ENCODE measurements at places on chromosomes 12 and 14.

DNA sequence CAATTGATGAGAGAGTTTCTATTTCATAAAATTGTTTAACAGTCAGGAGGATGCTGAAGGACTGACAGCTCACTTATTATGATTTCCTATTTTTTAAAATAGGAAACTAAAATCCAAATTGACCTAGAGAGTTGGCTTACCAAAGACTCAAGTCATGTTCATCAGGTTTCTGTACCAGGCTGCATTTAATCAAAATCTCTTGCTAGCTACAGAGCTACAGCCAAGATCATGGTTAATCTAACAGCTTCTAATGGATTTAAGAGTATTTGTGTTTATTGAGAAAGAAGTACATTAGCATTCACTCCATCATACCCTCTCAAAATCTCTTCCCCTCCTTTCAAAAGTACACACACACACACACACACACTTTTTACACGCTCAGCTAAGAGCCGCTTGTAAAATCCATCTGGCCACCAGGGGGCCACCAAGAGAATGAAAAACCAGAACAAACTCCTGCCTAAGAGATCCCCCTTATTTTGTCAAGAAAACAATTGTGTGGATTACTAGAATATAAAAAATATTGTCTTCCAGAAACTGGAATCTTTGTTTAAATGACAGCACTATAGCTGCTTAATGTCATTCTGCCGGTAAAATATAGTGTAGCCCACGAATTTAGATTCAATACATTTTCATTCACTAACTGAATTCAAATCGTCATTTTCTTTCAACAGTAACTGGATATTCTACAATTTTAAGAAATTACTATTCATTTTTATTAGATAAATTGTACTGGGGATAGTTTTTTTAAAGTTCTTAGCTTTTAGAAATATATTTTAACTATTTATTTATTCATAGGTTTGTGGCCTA, 334.0 kb downstream of the BTG1 start:
- DNase-seq: peak; percentile 46

GRCh38 chr12:88083634-88084033, 54.4 kb upstream of the C12orf50 start:
- no peak for DNase-seq

GRCh38 chr14:21066882-21067502, 3.1 kb upstream of the ARHGEF40 start:
- no peak for DNase-seq

GRCh38 chr12:125353871-125354270, 288.6 kb downstream of the AACS start:
- no peak for DNase-seq

DNA sequence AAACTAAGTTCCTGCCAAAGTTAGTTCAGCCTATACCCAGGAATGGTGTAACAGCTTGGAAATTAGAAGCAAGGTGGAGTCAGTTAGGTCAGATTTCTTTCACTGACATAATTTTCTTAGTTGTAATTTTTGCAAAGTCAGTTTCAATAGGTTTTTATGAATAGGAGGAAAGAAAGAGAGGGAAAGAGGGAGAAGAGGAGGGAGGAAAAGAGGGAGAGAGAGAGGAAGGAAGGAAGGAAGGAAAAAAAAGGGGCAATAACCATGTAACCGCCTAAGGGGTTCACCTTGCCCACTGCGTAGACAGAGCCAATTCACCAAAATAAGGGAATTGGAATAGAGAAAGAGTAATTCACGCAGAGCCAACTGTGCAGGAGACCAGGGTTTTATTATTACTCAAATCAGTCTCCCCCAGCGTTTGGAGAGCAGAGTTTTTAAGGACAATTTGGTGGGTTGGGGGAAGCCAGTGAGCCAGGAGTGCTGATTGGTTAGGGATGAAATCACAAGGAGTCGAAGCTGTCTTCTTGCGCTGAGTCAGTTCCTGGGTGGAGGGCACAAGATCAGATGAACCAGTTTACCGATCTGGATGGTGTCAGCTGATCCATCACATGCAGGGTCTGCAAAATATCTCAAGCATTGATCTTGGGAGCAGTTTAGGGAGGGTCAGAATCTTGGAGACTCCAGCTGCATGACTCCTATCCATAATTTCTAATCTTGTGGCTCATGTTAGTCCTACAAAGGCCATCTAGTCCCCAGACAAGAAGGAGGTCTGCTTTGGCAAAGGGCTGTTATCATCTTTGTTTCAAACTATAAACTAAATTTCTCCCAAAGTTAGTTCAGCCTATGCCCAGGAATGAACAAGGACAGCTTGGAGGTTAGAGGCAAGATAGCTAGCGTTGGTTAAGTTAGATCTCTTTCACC, 126.0 kb upstream of the AMIGO2 start:
- no peak for DNase-seq

- DNase-seq: no peak
These were observed 8.9 kb downstream of the APAF1 start for GRCh38 chr12:98653866-98654493.

GRCh38 chr12:6056406-6057240, 67.8 kb downstream of the VWF start:
- no peak for DNase-seq

GRCh38 chr12:3752741-3753486, at the start of gene CRACR2A:
CRACR2A (minus strand) TSS chr12:3753109; CDS start chr12:3696999, 56,110 bp downstream.
- peak; percentile 65 for DNase-seq

DNA sequence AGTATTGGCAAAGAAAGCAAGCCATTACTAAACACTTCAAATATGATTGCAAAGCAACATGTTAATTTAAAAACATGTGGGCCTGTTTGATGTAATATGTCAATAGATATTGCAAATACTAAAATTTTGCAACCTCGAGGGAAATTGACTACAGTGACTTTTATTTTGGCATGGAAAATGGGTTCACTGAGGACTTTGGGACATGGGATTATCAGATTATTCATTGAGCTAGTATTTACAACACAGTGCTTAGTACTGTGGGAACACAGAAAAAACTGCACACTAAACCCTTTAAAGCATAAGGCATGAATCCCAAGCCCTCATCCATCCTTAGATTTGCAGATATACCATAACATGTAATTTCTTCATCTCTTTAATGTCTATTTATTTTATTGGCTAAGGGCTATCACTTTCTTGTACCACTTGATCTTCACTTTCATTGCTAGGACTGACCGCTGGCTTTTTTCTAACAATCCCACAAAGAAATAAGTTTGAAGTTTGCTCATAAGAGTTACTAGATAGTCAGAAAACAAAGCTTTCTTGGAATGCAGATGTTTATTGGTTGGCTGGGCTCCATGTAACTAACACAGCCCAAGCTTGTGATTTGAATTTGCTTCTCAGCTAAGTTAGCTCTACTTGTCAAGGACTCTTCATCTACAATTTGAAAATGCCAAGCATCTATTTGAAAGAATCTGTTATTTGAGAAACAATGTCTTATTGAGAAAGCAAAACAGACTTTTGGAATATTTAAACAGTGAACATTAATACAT, 48.7 kb downstream of the PPFIBP1 start:
- no peak for DNase-seq

- DNase-seq: no peak
These were observed 28.4 kb downstream of the ALX1 start for GRCh38 chr12:85308374-85308773.

GRCh38 chr12:82745063-82745674, 58.5 kb downstream of the TMTC2 start:
- DNase-seq: no peak

- no peak for DNase-seq
These were observed 6.0 kb upstream of the IRF9 start for GRCh38 chr14:24155100-24155499.

- DNase-seq: no peak
These were observed 781.7 kb downstream of the TRHDE start for GRCh38 chr12:73053893-73054292.

DNA sequence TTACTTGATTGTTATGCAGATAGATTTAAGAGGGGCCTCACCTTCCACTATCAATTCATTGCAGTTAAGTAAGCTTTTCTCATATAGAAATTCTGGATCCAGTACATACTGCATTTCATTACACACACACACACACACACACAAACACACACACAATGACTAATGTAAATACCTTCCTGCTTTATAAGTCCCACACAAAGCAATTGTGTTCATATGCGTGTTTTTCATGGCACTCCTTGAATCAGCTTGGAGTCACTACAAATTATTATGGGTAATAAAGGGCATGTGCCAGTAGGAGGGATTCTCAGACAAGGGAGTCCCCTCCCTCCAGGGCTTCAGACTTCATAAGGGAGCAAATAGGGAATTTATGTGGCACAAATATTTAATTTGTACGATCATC, 4.5 kb downstream of the MIPOL1 start:
- DNase-seq: no peak

DNA sequence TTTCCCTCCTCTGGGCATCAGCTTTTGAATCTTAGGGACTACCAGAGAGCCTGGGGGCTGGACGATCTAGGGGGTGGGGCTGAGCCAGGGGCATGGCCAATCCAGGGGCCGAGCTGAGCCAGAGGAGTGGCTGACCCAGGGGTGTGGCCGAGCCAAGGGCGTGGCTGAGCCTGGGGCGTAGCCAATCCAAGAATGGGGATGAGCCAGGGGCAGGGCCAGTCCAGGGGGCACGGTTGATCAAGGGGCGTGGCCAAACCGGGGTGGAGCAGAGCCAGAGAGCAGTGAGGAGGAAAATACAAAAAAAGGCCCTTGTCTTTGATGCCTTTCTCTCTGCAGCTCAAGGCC, 219.3 kb upstream of the NOS1 start:
- DNase-seq: no peak

GRCh38 chr12:26678697-26679660, 154.0 kb downstream of the ITPR2 start:
- DNase-seq: no peak

DNA sequence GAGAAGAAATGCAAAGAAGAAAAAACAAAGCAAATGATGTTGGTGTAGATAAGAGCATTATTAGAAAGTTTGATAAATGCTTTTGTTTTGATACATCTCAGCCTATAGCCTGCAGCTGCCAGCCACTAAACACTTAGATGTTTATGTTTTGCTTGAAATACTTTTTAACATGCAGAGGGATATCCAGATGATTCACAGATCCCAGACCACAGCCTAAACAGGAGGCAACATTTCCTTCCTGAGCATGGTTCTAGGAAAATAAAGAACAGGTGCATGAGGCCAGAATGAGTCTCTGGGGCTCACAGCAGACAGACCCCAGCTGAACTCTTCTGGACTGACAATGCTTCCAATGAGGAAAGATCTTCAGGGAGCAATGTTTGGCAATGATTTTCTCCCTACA, 103.7 kb upstream of the EEA1 start:
- DNase-seq: no peak

DNA sequence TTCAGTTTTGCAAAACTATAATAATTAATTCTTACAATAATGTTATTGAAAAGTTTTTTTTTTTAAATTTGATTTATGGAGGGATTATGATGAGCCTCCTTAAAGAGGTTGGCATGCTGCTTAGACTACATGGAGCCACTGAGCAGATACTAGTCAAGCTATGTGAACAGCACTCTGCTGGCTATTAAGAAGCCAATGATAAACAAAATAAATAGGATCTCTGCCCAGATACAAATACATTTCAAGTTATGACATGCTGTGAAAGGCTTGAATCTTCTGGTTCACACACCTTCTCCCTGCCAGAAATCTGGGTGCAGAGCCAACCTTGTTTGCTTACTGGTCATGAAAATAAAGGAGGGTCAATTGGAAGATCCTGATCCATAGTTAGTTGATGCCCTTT, 107.4 kb upstream of the NAV3 start:
- DNase-seq: no peak

GRCh38 chr12:30578426-30578825, 117.2 kb downstream of the IPO8 start:
- no peak for DNase-seq

GRCh38 chr12:78760906-78761305, 103.7 kb upstream of the SYT1 start:
- no peak for DNase-seq

- DNase-seq: no peak
These were observed at the start of gene LRRC9 for GRCh38 chr14:59919570-59920377. LRRC9 (plus strand) TSS chr14:59920144.

- DNase-seq: no peak
These were observed 879 bp upstream of the HSPB8 start for GRCh38 chr12:119177724-119178380.

DNA sequence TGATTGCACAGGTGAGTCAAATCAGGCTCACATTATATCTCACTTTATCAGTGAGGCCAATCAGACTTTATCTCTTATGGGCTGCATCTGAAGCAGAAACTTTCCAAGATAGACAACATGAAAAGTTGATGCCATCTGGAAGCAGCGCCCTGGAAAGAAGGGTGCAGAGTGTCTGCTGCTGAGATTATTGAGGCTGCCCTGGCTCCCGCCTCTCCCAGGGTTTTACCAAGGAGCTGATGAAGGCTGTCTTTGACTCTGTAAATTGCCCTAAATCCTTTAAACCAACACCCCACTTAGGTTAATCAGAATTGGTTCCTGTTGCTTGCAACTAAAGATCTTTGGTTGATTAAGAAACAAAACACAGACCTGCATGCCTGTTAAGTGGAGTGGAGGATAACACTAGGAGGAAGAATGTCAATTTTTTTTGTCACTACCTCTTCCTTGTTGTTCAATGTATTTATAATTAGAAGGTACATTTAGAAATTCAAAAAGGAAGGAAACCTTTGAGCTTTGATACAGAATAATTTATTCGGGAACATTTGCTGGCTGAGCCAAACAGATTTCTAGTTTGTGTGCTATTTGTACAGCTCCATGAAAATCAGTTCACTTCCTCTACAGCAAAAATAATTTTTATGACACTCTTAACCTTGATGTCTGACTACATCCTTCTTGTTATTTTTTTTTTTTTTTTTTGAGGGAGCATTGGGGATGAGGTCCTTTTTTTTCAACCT, 104.1 kb downstream of the VEZT start:
- no peak for DNase-seq

DNA sequence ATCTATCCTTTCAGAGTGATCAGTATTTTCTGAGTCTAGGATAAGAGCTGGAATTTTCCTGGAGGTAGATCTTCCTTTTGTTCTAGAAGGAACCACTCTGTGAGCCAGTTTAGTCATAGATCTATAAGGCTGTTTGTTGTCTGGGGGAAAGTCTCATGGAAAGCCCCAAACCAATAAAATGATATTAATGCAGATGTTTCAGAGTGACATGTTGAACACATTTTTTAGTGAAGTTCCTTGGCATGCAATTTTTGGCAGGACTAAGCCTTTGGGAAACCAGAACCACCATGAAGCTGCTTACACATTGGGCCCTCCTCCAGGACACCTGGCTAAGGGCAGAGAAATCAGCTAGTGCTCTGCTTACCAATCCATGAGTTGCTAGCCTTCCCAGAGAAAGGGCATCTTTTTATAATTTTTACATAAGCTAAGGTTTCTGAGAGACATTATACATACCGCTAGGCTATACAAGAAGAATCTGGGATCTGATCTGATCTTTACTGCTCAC, 101.5 kb upstream of the PCED1B start:
- DNase-seq: no peak

DNA sequence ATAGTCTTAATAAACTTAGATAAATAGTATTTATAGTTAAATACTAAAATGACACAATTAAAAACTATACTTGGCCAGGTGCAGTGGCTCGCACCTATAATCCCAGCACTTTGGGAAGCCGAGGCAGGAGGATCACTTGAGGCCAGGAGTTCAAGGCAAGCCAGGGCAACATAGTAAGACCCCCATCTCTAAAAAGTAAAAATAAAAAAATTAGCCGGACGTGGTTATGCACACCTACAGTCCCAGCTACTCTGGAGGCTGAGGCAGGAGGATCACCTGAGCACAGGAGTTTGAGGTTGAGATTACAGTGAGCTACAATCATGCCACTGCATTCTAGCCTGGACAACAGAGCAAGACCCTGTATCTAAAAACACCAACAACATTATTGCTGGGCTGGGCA, 16.0 kb downstream of the CINP start:
- DNase-seq: no peak

- no peak for DNase-seq
These were observed 97.2 kb downstream of the ZC3H14 start for GRCh38 chr14:88660056-88660455.

GRCh38 chr12:754851-755562, 2.6 kb downstream of the WNK1 start:
- no peak for DNase-seq

Data from stimulated activated CD8-positive, alpha-beta memory T cell treated with anti-CD3 and anti-CD28 coated beads, Interleukin-15, amount 100 ng/mL, for 24 hours (primary cell).